ENCODE measurements at places on chromosomes 6 and 20.
A peak's percentile ranks its signal among the peaks of the same experiment; 100 is the strongest.

DNA sequence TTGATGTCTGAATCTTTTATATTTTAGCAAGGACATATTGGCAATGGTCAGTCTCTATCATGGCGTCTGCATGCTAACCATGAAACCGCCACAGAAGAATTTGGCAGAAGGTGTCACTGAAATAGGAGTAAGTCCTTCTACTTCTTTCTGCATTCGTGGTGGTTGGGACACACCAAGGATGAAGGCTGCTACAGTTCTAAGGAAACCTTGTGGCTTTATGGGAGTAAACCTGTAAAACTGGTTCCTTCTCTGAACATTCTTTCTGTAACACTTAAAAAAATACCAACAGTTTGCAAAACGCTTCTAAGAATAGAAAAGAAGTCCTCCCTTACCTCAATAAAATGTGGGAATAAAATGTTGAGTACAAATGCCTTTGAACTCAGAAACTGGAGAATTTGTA lies 195.3 kb downstream of the SLC24A3 start:
- ATAC-seq: no peak

GRCh38 chr6:90643381-90643780 lies 56.5 kb upstream of the MAP3K7 start:
- ATAC-seq: no peak

DNA sequence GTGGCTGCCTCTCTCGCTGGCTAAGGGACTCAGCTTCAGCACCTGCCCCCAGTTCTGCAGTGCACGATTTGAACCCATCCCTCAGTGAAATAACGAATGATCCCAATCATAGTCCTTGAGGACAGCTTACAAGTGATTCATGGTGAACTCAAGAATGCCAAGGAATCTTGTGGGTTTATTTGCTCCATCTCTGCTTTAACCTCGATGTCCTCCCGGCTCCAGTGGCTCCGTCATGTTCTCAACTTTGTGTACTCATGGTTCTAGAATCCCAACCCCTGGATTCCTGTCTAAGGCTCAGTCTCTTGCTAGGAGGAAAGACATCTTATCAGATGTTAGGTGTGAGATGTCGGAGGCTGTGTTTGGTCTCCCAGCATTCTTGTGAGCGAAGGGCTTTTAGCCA lies 29.0 kb upstream of the GTSF1L start:
- ATAC-seq: no peak

DNA sequence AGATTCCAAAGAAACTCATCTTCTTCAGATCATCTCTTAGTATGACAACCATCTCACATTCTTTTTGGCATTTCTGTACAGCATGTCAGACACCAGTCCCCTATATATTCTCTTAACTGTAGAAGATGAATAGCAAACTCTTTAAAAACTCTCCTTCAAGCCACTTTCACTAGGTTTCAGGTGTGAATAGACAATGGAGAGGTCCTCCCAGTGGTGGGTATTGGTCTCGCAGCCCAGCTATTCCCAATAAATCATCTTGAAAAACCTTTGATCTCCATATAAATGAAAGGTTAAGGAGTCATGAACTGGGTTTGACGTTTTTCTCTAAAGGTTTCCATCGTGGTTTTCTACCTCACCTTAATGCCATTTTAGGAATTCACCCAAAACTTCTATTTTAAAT lies 180.0 kb downstream of the GJA1 start:
- ATAC-seq: no peak

- peak; percentile 69 for ATAC-seq
Observed at GRCh38 chr6:52162940-52163908, 23.0 kb upstream of the IL17A start.

GRCh38 chr6:31396422-31397152 lies 6.8 kb upstream of the MICA start:
- peak; percentile 51 for ATAC-seq

DNA sequence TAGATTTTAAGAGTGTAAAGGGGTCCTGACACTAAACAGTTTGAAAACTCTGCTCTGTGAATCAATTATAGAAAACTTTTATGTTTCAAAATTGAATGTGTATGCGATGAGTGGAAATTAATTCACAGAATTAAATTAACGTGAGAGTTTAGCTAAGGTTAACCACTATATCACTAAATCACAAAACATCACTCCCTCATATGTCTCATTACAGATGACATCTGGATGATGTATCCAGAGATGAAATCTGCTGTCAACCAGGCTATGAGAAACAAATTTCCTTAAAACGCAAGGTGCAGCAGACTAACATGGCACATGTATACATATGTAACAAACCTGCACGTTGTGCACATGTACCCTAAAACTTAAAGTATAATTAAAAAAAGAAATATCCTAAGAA lies 27.3 kb downstream of the PRSS35 start:
- ATAC-seq: no peak

- ATAC-seq: no peak
Observed at GRCh38 chr6:21190701-21191100, 402.9 kb upstream of the SOX4 start.

DNA sequence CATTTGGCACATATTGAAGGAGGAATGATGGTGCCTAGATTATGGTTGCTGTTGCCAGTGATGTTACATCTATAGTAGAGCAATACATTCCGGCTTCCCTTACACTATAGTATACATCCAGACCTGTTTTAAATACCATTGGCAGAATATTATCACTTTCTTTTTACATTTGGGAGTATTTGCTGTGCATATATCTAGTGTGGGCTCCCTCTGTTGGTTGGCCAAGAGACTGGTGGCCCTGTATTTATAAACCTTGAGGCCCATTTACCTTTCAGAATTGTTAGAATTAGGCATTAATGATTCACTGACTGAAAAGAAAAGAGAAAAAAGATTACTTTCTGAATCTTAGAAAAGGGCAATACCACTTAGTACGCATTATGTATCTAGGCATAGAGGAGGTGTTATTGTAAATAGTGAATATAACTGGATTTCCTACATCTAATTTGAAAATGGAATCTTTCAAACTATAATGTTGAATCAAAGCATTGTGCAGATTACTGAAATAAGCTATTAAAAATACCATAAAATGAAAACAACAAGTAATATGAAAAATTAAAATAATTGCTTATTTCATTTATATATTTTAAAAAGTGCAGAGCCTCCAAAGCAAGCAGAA lies 628.8 kb upstream of the MAN1A1 start:
- ATAC-seq: peak; percentile 82

- no peak for ATAC-seq
Observed at GRCh38 chr20:41118632-41119031, 18.7 kb upstream of the PLCG1 start.

DNA sequence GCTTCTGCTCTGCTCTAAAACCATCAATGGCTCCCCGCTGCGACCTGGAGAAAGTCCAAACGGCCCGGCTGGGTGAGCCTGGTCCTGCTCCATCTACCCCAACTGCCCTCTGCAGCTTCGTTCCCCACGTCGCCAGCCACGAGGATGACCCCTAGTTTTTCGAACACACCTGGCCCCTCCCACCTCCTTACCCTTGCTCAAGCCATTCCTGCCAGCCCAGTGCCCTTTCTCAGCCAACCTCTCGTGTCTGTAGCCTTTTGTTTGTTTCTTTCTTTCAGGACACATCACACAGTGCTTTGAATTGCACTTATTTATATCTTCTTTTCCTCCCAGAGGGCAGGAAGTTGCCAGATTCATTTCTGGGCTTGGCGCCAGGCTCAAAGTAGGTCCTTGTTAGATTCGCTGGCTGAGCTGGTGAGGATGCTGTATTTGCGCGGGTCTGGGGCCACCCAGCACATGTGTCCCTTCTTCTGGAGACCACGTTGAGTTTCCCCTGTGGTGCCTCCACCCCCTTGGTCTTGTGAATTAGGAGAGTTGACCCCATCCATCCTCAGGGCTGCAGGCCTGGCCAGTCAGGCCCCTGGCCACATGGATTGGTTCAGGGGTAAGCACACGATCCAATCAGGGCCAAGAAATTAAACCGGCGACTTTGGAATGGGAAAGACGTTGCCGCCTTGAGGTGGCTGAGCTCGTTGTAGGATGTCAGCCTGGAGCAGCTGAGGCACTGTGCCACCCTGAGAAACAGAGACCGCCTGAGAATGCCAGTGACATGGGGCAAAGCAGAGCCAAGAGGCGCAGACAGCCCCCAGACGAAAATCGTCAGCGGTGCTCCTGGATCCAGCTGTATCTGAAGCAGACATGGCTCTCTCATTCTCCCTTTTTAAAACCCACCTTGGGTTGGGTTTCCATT lies 156.0 kb downstream of the CEBPB start:
- peak; percentile 90 for ATAC-seq

DNA sequence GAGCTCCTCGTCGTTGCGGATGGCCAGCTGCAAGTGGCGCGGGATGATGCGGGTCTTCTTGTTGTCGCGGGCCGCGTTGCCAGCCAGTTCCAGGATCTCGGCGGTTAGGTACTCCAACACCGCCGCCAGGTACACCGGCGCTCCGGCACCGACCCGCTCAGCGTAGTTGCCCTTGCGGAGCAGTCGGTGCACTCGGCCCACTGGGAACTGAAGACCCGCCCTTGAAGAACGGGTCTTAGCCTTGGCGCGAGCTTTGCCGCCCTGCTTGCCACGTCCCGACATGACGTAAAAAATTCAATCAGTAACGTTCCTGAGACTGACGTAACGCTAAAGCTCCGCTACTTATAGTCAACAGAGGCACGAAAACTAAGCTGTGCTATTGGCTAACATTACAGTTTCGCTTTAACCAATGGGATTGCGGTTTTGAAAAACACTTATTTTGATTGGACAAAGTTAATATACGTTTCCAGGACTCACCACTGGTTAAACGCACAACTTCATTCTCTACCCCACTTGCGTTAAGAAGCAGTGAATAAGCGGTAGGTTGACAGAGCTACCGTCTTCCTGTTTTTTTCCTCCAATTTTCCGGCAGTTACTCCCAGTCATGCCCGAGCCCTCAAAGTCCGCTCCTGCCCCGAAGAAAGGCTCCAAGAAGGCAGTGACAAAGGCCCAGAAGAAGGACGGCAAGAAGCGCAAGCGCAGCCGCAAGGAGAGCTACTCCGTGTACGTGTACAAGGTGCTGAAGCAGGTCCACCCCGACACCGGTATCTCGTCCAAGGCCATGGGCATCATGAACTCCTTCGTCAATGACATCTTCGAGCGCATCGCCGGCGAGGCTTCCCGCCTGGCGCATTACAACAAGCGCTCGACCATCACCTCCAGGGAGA lies 73.9 kb downstream of the OR2B2 start:
- peak; percentile 82 for ATAC-seq

- no peak for ATAC-seq
Observed at GRCh38 chr6:138499303-138500018, at the start of gene NHSL1. NHSL1 (minus strand) TSS chr6:138499494; CDS start chr6:138499290, 204 bp downstream.

GRCh38 chr20:24118441-24119175 lies 130.0 kb upstream of the GGTLC1 start:
- no peak for ATAC-seq

DNA sequence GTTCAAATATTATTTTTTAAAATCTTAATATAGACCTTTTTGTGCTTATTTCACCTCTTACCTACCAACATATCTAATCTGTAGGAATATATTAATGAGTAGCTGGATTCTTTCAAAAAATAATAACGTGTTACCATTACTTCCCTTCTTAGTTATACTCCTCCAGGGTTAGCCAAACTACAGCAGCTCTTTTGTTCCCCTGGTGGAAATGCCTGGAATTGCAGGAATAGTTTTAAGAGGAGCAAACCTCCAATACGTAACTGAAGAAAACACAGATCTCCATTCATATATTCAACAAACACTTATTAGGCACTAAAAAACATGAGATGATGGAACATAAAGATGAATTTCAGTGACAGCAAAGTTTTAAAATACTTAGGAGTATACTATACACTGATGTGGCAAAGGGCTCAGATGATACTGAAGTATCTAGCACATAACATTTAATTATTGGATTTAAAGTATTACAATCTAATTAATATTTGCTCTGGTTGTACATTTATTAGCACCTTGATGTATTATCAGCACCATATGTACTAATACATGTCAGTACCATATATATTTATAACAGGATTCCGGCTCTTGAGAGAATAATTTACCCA lies 78.3 kb downstream of the TBX18 start:
- no peak for ATAC-seq
